ENCODE measurements at places on chromosomes 11 and 22. TPM values are rescaled to one million over a fixed set of nuclear protein-coding genes. Genes with fewer than 3 reads are reported as not detected.

The MYOD1 gene
- not detected for total RNA-seq

The DCDC1 gene
- 0.23 TPM for total RNA-seq

The ADORA2A gene
- total RNA-seq: 31.3 TPM

The FGF4 gene
- total RNA-seq: not detected

The FBLN1 gene
- total RNA-seq: not detected

The RBMXL2 gene
- not detected for total RNA-seq

The ART1 gene
- total RNA-seq: not detected

The OR6A2 gene
- 0.14 TPM for total RNA-seq

The MYO7A gene
- 0.23 TPM for total RNA-seq

All from activated CD4-positive, alpha-beta T cell treated with anti-CD3 and anti-CD28 coated beads for 36 hours (primary cell).